HCT116 (cell line): ENCODE measurements at places on chromosomes 2 and 18. TPM values are rescaled to one million over a fixed set of nuclear protein-coding genes. Genes with fewer than 3 reads are reported as not detected.

- DNase-seq, result no peak
Measured at GRCh38 chr2:113277474-113278072, 1.1 kb downstream of the PAX8 start.

GRCh38 chr2:207230261-207231105, 64.7 kb upstream of the KLF7 start:
- peak; percentile 26 for DNase-seq

CYP1B1 gene
- total RNA-seq, result 2.6 TPM

ARID5A gene
- total RNA-seq, result 8.2 TPM
